Activated naive CD4-positive, alpha-beta T cell treated with anti-CD3 and anti-CD28 coated beads, Interleukin-2, amount 10 ng/mL, durations not matched to agents 7 days and 5 days (primary cell): ENCODE measurements at places on chromosomes 7 and 10.

- DNase-seq, result no peak
Observed at GRCh38 chr10:112467541-112468075, 20.6 kb downstream of the VTI1A start.

GRCh38 chr7:143210541-143210940 is 11.3 kb upstream of the TAS2R40 start:
- DNase-seq, result no peak

GRCh38 chr7:99619571-99620130 is 2.9 kb downstream of the ZSCAN25 start:
- DNase-seq, result no peak

- peak; percentile 70 for DNase-seq
Observed at GRCh38 chr10:119199231-119199992, 8.0 kb upstream of the GRK5 start.

DNA sequence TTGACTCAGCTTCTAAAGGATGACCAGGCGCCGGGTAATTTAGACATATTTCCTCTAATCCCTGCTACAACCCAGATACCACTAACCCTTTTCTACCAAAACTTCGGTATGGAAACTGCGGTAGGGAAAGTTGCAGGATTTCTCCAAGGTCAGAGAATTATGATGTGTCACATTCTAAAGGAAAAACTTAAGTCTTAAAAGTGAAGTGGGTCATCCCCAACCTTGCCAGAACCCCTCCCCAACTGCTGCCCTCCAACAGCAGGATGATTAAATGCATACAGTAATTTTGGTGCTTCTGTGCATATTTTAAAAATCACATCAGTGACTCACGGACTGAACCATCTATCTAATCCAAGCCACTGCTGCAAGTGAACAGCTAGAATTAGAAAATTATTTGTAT is 52.7 kb downstream of the GRB10 start:
- DNase-seq, result no peak

DNA sequence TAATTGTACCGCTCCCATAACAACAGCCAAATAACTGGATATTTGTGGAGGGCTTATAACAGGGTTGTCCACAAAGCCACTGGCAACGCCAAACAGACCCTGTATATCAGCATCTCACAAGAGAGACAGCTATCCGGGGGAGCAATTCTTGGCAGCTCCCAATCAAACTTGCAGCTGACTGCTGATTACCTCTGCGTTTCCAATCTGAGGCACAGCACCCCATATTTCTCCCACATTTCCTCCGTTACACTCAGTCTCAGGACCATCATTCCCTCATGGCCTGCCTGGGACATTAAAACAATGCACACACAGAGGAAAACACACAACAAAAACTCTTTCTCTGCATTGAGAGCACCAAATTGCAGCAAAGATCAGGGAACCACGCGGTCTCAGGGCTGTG is 67.8 kb upstream of the SDK1 start:
- no peak for DNase-seq
